ENCODE measurements at places on chromosomes 16 and 17.

DNA sequence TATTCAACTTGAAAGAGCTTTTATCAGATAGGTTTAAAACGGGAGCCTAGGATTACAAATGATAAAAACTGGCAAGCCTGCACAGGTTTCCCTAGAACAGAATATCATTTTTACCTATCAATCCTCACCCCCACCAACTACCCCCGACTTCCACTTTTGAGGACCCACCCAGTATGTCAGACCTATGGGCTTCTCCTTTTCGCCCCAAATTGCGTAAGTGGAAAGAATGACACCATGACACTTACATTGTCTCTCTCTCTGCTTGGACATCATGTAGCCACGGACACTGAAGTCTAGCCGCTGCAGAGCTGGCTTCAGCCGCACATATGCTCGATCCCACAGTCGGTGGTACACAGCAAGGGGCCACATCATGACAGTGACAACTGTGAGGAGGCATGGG, 7.4 kb upstream of the PSMC3IP start:
- DNase-seq = no peak

- DNase-seq = peak; percentile 81
Observed at GRCh38 chr17:55540414-55541091, 29.3 kb upstream of the SMIM36 start.

GRCh38 chr17:39393736-39394135, 7.7 kb downstream of the FBXL20 start:
- peak; percentile 15 for DNase-seq

GRCh38 chr16:3937066-3937875, 56.8 kb upstream of the CREBBP start:
- no peak for DNase-seq

DNA sequence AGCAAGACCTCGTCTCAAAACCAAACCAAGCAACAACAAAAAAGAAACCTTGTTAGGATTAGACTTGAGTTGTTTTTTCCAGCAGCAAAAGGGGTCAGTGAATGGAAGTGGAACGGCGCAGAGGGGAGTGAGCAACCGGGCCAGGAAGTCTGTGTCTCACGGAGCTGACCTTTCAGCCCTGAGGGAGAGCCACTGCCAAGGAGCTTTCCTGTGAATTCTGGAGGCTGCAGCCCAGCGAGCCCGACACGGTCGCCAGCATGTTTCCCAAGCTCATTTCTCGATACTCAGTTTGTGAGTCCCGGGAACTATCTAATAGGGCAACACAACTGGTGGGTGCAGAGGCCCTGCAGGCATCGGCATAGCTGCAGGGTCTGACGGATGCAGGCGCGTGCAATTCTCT, 19.6 kb downstream of the TELO2 start:
- no peak for DNase-seq

- DNase-seq = peak; percentile 47
Observed at GRCh38 chr17:64747938-64748540, 85.9 kb upstream of the SMURF2 start.

DNA sequence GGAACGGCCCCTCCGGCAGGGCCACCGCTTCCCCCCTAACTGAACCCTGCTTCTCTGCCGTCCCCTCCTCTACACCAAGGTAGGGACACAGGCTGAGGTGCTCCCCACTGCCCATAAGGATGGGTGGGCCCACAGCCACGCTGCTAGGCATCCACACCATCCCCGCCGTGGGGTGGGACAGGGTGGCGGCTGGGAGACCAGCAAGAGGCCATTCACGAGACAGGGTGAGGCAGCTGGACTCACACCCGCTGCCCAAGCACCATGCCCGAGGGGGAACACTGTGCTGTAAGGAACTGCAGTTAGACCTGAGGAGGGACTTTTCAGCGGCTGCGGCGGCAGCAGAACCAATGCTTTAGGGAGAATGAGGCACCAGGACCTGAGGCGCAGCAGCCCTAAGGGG, 47.5 kb upstream of the RRN3 start:
- DNase-seq = no peak

DNA sequence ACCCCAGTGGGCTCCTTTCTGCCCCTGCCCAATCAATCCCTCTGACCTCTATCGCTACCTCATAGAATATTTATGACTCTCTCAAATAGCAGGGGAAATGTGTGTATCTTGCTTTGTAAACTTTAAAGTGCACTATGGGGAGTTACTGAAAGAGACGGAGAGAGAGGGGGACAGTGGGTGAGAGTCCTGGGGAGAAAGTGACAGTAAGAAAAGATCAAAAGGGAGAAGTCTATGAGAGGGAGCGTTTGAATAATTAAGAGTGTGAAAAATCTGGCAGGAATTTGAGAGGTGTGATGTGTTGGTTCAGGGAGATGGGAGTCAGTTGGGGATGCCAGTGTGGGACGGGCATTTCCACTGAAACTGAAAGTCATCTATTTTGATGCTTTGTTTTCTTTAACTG, 32.6 kb downstream of the USP43 start:
- DNase-seq = no peak

DNA sequence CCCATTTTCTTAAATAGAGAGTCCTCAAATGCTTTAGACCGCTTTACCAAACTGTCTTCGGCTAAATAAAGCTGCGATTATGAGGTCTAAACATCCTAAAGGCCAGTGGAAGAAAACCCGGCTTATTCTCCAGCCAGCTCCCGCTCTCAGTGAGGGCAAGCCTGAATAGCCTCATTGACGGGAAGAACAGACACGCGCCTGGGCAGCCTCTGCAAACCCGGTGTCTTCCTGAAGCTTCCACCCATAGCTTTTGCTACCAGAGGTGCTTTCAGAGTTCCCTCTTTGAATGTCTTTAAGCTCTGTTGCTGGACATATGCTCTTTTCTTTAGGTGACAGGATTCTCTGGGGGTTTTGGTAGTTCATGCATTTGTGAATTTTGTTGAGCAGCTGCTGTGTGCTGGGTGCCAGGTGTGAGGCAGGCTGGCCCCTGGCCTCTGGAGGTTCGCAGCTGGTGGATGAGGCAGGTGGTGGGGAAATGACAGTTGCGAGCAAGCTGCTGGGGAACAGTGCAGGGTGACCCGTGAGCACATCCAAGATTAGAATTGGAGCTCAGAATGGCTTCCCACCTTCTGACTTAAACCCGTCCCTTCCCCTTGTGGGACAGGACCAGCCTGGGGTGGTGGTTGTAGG, 44.7 kb downstream of the CRISPLD2 start:
- DNase-seq = no peak

GRCh38 chr16:19114359-19115147, 789 bp downstream of the ITPRIPL2 start:
- DNase-seq = peak; percentile 74

DNA sequence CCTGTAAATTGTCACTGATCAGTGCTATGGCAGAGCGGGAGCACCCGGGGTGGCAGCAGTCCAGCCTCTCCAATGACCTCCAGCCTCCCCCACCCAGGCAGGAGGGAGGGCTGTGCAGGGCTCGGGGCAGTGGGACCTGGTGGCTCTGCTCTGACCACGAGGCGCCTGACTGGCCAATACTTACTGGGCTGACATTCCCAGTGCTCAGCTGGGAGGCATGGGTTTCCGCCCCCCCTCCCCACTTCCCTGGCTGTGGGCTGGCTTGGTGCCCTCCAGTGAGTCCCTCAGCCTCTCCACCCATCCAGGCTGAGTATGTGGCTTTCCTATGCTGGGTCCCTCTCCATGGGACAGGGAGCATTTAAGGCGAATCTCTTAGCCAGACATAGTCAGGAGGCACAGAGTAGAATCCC, 2.7 kb downstream of the SOCS3 start:
- peak; percentile 85 for DNase-seq

GRCh38 chr16:58077796-58078195, 51.4 kb downstream of the CFAP20 start:
- no peak for DNase-seq

DNA sequence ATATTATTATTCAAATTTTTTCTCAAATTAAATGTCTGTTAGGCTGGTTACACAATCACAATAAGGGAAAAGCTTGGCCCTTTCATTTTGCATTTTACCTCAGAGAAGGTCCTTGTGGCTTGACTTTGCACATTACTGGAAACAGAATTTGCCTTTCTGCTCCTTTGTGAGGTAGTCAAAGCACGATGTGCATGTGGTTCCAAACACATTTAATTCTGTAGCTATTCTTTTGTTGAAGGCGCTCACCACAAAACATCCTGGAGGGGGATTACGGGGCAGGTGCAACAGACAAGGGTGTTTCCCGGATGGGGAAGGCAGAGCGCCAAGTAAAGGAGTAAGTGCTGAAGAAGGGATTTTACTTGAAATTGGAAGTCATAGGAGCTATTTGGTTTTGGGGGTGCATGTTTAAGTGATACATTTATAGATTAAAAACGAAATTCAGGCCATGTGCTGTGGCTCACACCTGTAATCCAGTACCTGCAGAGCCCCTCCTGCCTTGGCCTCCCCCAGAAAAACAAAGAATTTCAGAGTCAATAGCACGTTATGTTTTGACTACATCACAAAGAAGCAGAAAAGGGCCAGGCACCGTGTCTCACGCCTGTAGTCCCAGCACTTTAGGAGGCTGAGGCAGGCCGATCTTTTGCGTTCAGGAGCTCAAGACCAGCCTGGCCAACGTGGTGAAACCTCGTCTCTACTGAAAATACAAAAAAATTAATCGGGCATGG, 31.2 kb upstream of the TENT4B start:
- DNase-seq = no peak

DNA sequence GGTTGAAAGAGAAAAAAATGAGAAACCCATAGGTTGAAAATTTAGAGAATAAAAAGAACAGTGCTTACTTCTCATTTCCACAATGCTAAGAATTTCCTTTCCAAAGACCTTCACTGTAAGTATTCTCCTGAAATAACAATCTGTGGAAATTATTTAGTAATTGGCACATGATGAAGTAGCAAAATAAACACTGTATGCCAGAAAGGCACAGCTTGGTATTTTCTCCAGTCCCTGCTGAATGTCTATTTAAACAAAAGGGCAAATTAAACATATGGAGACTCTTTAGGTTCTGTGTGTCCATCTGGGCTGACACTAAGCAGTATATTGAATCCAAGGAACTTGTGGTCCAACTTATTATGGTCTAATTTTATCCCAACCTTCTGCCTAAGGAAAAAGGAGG, 46.1 kb downstream of the CHCT1 start:
- DNase-seq = peak; percentile 42

DNA sequence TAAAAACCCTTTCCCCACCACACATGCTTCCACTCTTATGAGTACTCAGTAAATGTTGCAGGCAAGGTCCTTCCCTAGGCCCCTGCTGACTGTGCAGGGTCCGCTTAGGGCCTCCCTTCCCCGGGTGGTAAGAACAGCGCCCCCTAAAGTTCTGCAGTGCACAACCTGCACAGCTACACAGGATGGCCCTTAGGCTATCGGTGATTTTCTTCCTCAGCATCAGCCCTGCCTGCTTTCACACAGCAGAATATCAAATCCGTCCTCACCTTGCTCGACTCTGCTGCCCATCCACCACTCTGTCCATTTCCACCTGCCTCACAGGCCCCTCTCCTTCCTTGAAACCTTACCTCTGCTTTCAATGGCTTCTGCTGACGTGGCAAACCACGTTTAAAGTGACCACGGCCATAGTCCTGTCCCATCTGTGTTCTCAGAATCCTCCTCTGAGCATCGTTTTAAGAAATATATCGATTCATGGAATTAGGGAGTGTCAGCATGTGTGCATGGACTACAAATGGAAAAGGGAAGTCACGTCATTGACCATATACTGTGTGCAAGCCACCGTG, 51.4 kb upstream of the TMEM132E start:
- no peak for DNase-seq

DNA sequence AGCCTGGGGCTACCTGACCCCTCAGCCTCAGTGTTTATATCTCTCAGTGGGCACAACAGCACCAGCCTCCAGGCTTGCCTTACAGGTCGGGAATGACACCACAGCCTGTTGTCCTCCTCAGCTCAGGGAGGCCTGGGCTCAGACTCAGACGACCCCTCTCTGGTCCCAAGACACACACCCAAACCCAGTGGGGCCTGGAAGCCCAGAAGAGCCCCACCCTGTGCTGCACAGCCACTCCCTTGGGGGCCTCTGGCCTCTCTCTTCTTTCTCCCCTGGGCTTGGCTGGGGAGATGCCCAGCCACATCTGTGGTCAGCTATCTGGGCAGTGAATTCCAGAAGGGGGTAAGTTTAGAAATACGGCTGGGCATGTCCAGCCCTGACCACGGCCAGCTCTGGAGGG, 2.4 kb downstream of the NATD1 start:
- DNase-seq = no peak

- no peak for DNase-seq
Observed at GRCh38 chr17:19019041-19019941, 14.7 kb upstream of the FAM83G start.
